ENCODE measurements at places on chromosomes 4 and X.

- DNase-seq = no peak
Observed at GRCh38 chr4:162837679-162838078, 329.0 kb downstream of the NAF1 start.

DNA sequence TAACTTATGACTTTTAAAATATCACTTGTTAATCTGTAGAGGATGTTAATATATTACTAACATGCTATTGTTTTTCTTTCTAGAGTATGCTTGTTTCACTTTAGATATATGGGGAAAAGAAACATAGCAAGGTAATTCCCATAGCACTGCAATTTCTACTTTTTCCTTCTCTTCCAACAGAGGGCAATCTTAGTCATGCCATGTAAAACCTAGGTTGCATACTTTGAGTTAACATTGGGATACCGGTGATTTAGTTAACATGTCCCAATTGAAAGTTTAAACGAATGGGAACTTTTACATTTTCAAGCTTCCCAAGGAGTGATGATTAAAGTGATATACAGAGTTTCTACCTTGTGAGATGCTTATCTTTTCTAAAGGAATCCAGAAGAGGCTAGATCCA lies 89.4 kb upstream of the IL13RA1 start:
- DNase-seq = no peak

DNA sequence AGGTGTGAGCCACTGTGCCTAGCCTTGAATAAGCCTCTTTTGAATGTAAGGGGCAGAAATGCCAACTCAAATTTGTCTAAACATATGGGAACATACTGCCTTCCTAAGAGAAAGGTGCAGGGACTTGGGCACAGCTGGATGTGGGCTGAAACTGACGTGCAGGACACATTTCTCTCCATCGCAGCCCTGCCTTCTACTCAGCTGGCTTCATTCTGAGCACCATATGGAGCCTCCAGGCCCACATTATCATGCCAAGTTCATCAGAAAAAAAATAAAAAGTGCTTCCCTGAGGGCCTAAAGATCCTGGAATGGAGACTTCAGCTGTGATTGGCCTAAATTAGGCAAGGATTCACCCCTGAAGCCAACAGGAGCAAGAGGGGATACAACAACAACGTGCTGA lies 386.2 kb downstream of the RAB28 start:
- DNase-seq = no peak

DNA sequence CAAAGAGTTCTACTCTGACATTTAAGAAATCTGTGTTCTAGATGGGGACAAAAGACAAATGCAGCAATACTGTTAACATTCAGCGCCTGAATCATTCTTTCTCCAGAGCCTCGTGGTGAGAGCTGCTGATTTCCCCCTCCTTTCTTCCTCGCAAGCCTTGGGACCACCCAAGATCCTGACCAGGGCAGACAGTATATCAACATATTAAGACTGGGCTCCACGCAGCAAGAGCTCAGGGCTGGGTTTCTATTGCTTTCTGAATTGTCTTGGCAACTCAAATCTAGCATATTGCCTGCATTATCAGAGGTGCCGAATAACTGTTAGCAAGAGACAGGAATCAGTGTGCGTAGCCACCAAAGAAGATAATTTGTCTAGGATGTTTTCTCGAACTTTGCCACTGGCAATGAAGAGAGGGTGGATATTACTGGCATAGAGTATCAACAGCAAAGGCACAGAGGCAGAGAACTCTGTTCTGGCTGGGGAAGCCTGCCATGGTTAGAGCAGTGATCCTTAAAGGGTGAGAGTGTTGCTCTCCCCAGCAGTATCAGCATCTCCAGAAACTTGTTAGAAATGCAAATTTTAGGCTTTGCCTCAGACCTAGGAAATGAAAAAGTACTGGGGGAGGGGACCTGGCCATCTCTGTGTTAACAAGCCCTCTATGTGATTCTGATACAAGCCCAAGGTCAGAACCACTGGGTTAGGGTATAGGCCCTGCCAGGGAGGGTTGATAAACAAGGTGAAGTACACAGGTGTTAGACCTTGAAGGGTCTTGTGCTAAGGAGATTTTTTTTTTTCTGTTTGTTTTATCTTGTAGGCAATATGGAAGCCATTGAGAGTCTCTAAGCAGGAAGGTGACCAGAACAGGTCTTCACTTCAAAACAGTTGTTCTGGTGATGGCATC lies 46.2 kb upstream of the MID1IP1 start:
- DNase-seq = no peak
